ENCODE measurements at places on chromosomes 2 and 18.

DNA sequence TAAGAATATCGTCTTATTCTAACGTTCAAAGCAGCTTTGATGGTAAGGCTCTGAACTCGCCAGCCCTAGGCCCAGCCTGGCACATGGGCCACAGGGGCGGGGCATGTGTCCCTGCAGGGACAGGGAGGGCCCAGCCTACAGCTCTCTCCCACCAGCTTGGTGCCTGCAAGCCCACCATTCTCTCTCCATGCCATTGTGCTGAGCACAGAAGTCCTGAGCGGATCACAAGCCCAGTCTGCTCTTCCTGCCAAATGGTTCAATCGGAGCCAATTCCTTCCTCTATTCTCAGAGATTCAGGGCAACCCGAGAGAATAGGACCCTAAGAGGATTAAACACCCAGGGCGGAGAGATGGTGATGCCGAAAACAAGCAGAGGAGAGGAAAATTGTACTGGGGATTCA is 50.3 kb upstream of the APCDD1 start:
- DNase-seq, result no peak

DNA sequence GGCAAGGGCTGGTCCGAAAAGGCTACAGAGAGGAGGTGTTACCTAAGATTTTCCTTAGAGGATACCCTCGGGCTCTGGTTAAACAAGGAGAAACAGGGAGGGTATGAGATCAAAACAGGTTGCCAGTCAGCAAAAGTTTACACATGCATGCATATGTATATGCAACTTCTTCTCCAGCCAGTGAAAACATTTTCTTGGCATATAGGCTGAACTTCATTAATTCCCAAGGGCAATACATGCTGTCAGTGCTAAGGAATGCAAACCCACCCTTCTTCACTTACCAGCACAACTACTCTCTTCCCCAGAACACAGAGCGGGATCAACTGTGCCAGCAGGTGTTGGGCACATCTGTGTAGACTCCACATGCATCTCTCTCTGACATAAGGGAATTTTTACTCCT is 176.0 kb downstream of the GFPT1 start:
- DNase-seq, result no peak

DNA sequence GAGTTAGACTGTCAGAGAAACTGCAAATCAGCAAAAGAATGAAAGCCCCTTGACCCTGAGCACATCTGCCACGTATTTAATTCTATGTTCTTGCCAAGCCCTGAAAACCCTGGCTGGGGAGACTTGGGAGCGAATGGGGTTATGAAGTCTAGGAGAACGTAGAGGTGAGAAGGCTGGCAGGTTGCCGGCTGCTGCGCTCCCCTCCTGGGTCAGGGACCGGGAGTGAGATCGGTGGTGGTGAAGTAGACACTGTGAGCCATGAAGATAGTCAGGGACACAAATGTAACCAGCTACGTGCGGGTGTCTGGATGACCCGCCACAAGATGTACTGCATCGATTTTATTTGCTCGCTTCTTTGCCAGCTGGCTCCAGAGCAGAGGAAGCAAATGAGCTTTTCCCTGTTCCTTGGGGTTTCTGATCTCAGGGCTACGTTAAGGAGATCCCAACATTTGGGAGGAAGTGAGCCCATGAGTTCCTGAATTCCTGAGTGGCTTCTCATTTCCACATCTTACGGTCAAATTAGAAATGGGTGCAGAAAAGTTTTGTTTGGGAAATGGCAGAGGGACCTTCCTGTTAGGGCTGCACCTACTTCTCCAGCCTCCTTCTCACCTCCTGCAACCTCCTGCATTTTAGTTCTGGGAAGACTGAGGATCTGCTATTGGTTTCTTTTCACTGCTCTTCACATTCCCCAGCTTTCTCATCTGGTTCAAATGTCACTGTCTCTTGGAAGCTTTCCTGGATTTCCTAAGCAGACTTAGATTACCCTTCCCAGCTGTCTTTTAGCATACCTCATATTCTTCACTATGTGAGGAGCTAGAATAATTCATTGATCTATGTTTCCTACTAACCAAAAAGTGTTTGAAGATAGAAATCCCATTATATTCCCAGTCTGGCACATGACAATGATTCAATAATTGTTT is 360.6 kb downstream of the ZNF521 start:
- DNase-seq, result no peak

DNA sequence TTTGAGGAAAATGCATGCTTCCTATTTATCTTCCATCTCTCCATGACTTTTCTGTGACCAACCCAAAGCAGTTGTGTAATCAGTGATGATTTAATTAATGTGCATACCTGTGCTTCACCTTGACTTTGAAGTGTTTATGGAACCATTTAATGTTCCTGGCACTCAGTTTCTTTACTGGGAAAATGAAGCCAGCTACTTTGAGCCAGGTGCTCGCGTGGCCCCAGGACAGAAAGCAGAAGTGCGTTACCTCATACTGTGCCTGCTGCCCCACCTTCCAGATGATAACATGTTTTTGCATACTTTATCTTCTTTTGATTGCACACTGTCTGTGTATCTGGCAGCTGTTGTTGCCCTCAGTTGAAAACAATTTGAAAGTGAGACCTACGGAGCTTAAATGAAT is 61.3 kb downstream of the PMAIP1 start:
- no peak for DNase-seq

Data from activated CD8-positive, alpha-beta memory T cell treated with anti-CD3 and anti-CD28 coated beads for 1 hour (primary cell).